ENCODE measurements at places on chromosomes 1 and 21.
A peak's percentile ranks its signal among the peaks of the same experiment; 100 is the strongest.

GRCh38 chr1:98145655-98146054, 224.8 kb upstream of the DPYD start:
- DNase-seq: no peak
- no peaks in the 10 kb centered on the region for H3K36me3 ChIP-seq
- H3K4me3 ChIP-seq: no peak overlapping the region
- H3K27me3 ChIP-seq: no peaks in the 10 kb centered on the region
- H3K27ac ChIP-seq: no peak overlapping the region

DNA sequence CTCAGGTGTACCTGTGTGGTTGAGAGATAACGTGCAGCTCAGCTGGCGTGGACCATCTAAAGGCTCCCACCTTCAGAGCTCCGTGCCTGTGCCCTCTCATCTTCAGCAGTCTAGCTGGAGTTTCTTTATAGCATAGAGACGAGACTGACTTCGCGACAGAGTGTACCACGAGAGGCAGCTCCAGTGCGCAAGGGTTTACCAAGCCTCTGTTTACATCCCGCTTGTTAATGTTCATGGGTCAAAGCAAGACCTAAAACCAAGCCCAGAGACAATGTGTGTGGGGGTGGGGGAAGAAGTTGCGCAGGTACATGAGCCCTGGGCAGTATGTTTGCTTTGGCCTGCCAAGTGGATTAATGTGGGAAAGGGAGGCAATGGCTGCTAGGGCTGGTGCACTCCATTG, 15.6 kb downstream of the RHOU start:
- H3K4me1 ChIP-seq: peaks cover 1% of the 10 kb centered on the region
- H3K4me3 ChIP-seq: no peak overlapping the region
- H3K27ac ChIP-seq: no peak overlapping the region
- no peak for DNase-seq
- no peaks in the 10 kb centered on the region for H3K27me3 ChIP-seq

- H3K27me3 ChIP-seq: no peaks in the 10 kb centered on the region
- H3K27ac ChIP-seq: no peak overlapping the region
- H3K4me1 ChIP-seq: peaks cover 1% of the 10 kb centered on the region
- H3K36me3 ChIP-seq: peaks cover 13% of the 10 kb centered on the region
These were observed 45.5 kb downstream of the VPS13D start for GRCh38 chr1:12275370-12275769.

DNA sequence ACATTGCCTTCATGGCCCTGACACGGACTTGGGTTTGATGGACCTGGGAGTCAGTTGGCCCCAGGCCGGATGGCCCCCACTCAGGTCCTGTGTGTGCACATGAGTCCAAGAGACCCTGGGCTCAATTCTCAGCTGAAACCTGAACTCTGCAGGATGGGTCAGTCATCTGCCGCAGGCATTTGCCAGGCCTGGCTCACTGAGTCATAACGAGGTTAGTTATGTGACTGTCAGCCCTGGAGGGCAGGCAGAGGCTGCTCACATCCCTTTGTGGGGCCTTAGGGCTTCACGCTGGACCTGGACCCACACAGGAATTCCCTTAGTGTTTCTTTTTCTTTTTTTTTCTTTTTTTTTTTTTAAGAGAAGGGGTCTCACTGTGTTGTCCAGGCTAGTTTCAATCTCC, 46.5 kb downstream of the PSMG1 start:
- no peaks in the 10 kb centered on the region for H3K36me3 ChIP-seq
- DNase-seq: no peak
- no peaks in the 10 kb centered on the region for H3K27me3 ChIP-seq

DNA sequence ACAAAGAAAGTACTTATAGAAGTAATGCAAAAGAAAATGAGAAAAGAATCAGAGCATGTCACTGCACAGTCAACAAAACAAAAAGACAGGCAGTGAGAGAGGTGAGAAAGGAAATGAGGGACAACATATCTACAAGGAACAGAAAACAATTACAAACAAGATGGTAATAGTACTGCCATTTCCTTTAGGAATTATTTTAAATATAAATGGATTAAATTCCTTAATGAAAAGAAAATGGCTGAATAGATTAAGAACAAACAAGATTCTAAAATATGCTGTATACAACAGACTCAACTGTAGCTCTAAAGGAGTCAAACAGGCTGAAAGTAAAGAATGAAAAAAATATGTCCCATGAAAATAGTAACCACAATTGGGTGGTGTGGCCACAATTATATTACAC, 22.1 kb upstream of the ZNF124 start:
- no peak overlapping the region for H3K27ac ChIP-seq
- H3K4me3 ChIP-seq: no peak overlapping the region
- H3K4me1 ChIP-seq: no peaks in the 10 kb centered on the region

DNA sequence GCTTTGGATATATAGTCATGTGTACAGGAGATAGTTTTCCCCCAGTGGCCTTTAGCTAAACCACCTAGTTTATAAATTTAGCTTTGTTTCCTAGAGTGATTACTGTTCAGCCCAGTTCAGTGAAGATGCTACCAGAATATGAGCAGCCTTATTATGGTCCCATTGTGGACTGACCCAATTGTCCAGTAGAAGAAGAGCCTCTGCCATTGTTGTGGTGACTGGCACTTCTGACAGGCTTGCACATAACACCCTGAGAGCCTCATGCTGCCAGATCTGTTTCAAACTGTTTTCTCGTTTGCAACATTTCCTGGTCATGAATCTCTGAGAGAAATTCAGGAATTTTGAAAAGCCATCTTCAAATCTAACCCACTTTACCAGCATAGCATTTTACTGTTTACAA, 20.6 kb downstream of the KPNA6 start:
- no peak overlapping the region for H3K4me3 ChIP-seq
- no peak overlapping the region for H3K27ac ChIP-seq
- no peak for DNase-seq
- no peaks in the 10 kb centered on the region for H3K4me1 ChIP-seq
- no peaks in the 10 kb centered on the region for H3K36me3 ChIP-seq

DNA sequence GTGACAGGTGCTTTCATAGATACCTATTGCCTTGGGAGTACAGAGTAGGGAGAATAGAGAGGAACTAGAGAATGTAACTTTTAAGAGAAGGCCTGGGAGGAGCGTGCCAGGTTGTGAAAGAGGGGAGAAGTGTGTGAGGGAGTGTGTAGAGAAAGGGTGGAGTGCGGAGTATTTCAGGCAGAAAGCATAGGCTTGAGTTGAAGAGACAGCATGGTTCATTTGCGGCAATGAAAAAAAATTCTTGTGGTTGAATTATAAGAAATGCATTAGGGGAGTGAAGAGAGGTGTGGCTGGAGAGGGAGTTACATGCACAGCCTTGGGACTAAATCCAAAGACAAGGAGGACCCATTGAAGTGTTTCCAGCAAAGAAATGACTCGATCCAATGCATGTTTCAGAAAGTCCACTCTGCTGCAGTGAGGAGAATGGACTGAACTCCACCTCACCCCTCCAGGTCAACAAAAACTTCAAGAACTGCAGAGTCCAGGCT, 81.7 kb upstream of the ADAM30 start:
- H3K27ac ChIP-seq: no peak overlapping the region
- no peaks in the 10 kb centered on the region for H3K27me3 ChIP-seq
- H3K36me3 ChIP-seq: no peaks in the 10 kb centered on the region
- no peak overlapping the region for H3K4me3 ChIP-seq
- no peak for DNase-seq

- H3K27ac ChIP-seq: no peak overlapping the region
- DNase-seq: no peak
- no peaks in the 10 kb centered on the region for H3K36me3 ChIP-seq
- H3K4me3 ChIP-seq: no peak overlapping the region
- H3K4me1 ChIP-seq: peaks cover 1% of the 10 kb centered on the region
- H3K27me3 ChIP-seq: no peaks in the 10 kb centered on the region
These were observed 37.0 kb upstream of the ATP1A1 start for GRCh38 chr1:116335850-116336624.

DNA sequence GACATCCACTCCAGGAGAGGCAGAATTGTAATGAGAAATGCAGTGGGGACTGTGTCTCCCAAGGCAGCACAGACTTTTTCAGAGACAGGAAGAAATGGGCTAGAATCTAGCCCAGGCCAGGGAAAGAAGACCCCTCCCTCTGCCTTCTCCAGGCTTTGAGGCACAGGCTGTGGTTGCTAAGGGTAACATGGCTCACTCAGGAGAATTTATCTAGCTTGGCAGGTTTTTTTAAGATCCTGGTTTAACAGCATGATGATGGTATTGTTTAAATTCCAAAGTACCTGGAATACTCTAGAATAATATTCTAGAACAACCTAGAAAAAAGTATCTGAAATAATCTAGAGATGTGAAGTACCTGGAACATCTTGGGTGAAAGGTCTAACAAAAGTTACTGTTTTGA, 125.6 kb downstream of the URB2 start:
- no peaks in the 10 kb centered on the region for H3K27me3 ChIP-seq
- no peaks in the 10 kb centered on the region for H3K36me3 ChIP-seq
- H3K27ac ChIP-seq: no peak overlapping the region
- no peaks in the 10 kb centered on the region for H3K4me1 ChIP-seq
- H3K4me3 ChIP-seq: no peak overlapping the region

DNA sequence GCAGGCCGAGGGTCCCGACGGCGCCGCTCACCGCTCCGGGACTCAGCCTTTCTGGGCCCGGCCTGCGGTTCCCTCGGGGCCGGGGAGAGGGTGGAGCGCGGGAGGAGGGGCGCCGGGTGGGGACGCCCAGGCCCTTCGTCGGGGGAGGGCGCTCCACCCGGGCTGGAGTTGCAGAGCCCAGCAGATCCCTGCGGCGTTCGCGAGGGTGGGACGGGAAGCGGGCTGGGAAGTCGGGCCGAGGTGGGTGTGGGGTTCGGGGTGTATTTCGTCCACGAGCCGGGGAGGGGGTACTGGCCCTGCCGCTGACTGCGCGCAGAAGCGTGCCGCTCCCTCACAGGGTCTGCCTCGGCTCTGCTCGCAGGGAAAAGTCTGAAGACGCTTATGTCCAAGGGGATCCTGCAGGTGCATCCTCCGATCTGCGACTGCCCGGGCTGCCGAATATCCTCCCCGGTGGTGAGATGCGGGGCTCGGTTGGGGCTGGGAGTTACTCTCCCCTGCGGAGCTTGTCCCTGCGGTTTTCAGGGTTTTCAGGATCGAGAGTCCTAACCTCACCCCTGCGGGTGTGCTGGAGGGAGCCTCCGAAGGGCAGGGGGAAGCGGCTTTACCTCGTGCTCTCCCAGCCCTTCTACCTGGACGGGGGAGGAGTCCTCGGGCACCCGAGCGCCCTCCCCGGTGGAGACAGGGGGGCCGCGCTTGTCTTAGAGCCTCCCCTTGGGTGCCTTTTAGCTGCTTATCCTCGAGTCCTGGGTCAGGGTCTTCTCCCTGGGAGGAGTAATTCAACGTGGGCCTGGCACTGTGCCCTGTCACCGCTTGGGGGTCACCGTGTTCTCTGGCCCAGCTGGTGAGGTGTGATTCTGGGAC, 2.1 kb downstream of the SAMD11 start:
- DNase-seq: no peak
- peaks cover 74% of the 10 kb centered on the region for H3K27me3 ChIP-seq
- peak overlapping the region; percentile 8 for H3K4me3 ChIP-seq
- peaks cover 9% of the 10 kb centered on the region for H3K4me1 ChIP-seq
- H3K27ac ChIP-seq: no peak overlapping the region

DNA sequence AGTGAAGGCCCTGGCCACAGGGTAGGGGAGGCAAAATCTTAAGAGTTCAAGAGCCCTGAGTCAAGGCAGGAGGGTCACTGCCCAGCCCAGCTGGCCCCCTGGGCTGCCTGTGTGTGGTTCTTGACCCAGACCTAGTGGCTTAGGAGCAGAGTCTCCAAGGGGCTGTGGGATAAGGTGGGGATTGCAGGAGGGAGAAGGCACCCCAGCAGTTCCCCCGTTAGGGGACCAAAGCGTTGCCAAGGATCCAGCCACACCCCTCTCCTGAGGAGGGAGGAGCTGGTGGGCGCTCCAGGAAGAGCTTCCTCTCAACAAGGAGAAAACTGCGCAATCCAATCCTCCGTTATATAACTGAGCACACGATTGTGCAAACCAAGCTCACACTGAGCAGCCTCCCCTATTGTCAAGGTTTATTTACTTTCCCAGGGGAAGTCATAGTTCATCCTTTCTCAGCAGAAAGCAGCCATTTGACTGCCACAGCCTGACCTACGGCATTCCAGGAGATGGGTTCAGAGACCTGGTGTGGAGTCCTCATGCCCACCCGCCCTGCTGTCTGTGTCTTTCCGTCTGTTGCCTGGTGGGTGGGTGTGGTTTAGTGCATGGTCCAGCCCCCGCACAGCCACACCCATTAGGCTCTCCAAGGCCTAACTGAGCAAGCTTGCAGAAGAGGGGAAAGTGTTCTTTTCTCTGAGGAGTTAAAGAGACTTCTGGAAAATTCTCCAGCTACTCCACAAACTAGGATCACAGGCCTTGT, 3.5 kb downstream of the EPHX1 start:
- no peaks in the 10 kb centered on the region for H3K27me3 ChIP-seq
- no peak overlapping the region for H3K27ac ChIP-seq
- peaks cover 16% of the 10 kb centered on the region for H3K4me1 ChIP-seq

DNA sequence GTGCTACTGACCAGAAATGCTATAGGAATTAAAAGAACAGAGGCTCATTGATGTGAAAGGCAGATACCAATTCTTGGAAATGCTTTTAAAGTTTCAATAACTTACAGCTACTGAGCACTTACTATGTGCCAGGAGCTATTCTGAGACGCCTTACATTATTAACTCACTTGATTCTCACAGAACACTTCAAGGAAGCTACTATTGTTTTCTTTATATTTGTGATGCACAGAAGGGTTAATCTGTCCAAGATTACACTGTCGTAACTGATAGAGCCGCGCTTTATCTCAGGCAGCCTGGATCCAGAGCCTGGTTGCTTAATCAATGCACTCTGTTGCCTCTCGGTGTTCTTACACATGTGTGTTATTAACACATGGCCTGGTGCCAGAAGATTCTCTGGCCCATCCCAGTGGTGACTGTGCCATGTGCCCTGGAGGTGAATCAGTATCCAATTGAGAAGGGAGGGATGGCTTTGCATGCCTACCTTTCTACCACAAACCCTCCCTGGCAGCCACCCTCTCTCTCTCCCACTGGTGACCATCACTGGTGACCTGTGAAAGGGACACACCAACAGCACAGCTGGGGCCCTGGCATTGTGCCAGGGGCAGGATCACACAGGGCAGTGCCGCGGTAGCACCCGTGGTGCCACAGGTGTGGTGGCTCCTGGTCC, 8.8 kb downstream of the FMO1 start:
- no peak overlapping the region for H3K4me3 ChIP-seq
- H3K4me1 ChIP-seq: peaks cover 3% of the 10 kb centered on the region
- H3K27ac ChIP-seq: no peak overlapping the region
- H3K36me3 ChIP-seq: no peaks in the 10 kb centered on the region
- no peaks in the 10 kb centered on the region for H3K27me3 ChIP-seq
- no peak for DNase-seq

GRCh38 chr1:15156807-15157380, 3.3 kb downstream of the TMEM51 start:
- peaks cover 2% of the 10 kb centered on the region for H3K4me1 ChIP-seq
- no peak for DNase-seq
- H3K27ac ChIP-seq: no peak overlapping the region
- no peaks in the 10 kb centered on the region for H3K36me3 ChIP-seq
- no peaks in the 10 kb centered on the region for H3K27me3 ChIP-seq
- H3K4me3 ChIP-seq: no peak overlapping the region

Data from iPS DF 6.9 (cell line).